H1 (cell line): ENCODE measurements at places on chromosomes 11 and 22.

DNA sequence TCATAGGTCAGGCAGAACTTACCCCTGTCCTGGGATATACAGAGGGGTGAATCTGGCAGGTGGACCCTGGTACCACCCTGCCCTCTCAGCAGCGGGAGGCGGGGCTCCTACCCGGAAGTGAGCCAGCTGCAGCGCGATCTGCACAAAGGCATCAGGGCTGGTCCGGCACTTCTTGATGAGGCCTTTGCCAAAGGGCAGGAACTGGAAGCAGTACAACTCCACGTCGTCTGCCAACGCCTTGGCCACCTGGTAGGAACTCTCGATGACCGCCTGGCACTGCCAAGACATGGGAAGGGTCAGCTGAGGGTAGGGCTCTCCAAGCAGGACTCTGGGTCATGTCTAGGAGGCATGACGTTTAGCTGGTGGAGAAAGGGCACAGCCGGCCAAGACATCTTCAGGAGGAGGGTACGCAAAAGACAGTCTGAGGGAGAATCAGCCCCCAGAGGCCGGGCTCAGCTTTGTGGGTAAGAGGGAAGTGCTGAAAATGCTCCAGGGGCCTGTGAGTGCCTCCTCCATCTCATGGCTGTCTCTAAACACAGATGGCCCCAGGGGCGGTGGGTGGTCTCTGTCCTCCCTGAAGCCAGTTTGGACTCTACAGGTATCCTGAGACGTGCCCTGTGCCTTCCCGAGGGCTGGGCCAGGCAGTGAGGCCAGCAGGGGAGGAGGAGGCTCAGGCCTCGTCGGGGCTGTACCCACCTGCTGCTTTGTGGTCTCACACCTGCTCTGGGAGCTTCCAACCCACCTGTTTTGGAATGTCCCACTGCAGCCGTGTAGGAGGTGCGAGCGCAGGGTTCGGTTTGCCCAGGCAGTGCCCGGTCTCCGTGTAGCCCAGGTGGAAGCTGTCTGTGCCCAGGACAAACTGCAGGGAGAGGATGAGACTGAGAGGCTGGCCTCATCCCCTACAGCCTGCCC lies 6.7 kb downstream of the CPT1B start:
- DNase-seq = no peak

DNA sequence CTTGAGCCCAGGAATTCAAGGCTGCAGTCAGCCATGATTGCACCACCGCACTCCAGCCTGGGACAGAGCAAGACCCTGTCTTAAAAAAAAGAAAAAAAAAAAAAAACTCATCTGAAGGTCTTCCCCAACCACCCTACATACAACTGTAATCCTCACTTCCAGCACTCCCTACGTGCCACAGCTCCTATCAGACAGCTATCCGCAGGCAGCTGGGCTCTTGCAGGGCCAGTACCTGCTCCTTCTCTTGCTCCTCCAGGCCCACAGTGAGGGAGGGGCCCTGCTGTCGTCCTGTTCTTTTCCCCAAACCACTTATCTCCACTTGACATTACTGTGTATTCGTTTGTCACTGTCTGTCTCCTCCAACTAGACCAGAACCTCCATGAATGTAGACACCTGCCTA lies 156.1 kb upstream of the NECTIN1 start:
- DNase-seq = no peak

GRCh38 chr11:45179686-45180178 lies 33.3 kb downstream of the PRDM11 start:
- DNase-seq = no peak

DNA sequence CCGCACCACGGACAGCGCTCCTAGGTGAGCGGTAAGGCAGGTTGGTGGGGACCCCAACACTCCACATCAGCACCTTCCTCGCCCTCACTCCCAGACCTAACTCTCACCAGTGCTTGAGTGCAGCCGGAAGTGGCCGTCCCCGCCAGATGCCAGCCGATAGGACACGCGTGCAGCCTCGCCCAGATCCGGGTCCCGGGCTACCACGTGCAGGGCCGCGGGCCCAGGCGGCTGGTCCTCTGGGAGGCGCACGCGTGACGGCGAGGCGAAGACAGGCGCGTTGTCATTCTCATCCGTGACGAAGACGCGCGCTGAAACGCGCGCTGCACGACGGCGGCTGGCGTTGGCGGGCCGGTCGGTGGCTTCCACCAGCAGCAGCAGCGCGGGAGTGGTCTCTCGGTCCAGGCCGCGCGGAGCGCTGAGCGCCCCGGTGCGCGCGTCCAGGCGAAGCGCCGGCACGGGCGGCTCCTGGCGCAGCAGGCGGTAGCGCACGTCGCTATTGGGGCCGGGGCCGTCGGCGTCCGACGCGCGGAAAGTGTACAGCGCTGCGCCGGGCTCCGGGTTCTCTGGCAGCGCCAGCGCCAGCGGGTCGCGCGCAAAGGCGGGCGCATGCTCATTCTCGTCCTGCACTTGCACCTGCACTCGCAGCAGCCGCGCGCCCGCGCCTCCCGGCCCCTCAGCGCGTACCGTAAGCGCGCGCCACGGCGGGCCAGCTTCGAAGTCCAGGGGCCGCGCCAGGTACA lies 10.8 kb upstream of the TPP1 start:
- DNase-seq = no peak

- no peak for DNase-seq
Observed at GRCh38 chr11:63672156-63672463, 934 bp upstream of the ATL3 start.

- DNase-seq = peak; percentile 39
Observed at GRCh38 chr22:45194686-45195085, 31.0 kb downstream of the NUP50 start.

DNA sequence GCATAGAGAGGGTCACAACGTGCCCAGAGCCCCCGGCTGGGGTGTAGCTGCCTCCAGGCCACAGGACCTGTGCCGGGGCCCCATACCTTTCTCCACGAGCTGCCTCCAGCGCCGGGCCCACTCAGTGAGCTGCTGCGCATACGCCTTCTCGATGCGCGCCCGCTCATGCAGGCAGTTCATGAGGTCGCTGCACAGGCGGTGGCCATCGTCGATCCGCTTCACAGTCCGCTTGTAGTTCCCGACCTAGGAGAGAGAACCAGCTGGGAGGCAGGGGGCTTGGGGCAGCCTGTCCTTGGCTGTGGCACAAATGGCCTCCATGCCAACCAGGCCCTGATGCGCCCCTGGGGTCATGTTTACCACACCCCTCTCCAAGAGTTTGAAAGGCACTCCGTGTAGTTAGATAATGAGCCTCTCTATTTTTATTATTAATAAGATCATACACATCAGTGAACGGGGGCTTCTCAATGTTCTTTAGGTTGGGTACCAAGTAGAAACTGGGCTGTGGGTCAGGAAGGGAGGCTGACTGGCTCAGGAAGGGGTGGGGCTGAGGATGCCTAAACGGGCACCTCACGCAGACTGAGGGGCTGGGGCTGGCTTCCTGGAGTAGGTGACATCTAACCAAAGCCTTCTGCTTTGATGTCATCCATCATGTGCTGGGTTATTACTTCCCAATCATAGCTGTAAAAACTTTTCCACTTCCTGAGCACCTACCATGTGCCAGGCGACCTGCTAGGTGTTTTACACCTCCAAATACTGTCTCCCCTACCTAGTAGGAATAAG lies 36.5 kb upstream of the ARFGAP3 start:
- DNase-seq = no peak

DNA sequence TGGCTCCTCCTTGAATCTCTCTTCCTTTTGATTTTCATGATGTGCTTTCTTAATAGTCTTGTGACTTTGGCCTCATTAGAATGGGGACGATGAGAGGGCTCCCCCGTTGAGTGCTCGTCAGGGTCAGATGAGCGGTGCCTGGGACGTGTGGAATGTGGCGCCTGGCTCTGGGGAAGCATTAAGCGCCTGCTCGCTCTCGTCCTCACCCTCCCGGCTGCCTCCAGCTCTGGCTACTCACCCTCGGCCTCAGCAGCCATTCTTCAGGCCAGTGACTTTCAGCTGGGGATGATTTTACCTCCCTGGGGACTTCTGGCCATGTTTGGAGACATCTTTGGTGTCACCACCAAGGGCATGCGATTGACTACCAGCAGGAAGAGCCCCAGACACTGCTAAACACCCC lies 69.7 kb downstream of the RPS6KA4 start:
- no peak for DNase-seq

DNA sequence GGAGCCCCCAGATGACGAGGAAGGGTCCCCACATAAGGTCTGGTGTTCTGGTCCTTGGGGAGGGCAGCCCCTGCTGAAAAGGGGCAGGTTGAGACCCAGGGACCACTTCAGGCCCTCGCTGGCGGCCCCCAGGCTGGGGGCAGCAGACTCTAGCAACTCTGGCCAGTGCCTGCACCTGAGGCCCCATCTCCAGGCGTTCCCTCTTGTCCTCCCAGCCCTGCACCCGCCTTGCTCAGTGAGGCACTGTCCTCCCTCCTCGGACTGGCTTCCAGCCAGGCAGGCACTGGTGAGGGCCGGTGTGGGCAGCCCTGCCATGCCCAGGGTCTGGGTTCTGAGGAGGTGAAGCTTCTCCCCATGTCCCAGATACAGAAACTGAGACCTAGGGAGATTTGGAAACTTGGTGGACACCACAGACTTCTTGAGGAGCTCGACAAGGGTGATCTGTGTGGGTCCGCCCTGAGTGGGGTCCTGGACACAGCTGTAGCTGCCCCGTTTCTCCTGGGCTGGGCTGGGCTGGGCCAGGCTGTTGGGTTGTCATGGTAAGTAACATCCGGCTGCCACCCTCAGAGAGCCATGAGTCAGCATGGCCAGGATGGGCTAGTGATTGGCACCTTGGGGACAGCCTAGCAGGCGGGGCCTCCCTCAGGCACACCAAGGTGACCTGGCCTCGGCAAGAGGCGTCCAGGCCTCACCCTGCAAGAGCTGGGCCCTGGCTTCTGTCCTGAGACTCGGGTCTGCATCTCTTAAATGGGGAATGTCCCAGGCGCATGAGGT lies 11.1 kb upstream of the PHLDA2 start:
- no peak for DNase-seq

GRCh38 chr22:35634015-35634414 lies 14.2 kb upstream of the APOL6 start:
- no peak for DNase-seq

DNA sequence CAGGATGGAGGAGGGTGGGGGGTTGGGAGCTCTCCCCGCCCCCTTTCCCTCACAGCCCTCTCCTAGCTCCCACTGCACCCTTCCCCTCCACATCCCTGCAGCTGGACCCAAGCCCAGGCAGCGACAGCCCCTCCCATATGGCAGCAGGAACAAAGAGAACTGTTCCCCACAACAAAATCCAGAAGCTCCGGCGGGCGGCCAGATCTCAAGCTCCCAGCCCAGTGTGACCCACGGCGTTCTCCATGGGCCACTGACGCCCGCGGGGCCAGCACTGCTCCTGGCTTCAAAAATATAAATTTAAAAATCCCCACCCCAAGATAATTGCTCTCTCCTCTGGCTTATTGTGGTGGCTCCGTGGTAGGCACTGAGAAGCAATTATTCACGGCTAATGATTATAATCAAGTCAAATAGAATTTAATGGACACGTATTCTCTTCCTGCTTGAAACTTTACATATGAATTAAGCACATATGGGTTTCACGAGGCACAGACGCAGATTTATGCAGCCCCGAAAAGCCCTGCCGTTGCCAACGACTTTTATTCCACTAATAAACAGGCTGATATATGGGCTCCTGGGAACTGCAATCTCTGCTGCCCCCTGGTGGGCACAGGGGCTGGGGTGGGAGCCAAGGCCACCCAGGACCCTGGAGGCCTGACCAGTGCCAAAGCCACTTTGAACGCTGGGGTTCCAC lies 17.5 kb downstream of the MACROD1 start:
- peak; percentile 56 for DNase-seq
